ENCODE measurements at places on chromosomes 1 and 21.
A peak's percentile ranks its signal among the peaks of the same experiment; 100 is the strongest.

- DNase-seq = no peak
Observed at GRCh38 chr1:67908250-67908936, 75.1 kb upstream of the GNG12 start.

GRCh38 chr1:231340328-231341013 is 2.4 kb downstream of the SPRTN start:
- no peak for DNase-seq

DNA sequence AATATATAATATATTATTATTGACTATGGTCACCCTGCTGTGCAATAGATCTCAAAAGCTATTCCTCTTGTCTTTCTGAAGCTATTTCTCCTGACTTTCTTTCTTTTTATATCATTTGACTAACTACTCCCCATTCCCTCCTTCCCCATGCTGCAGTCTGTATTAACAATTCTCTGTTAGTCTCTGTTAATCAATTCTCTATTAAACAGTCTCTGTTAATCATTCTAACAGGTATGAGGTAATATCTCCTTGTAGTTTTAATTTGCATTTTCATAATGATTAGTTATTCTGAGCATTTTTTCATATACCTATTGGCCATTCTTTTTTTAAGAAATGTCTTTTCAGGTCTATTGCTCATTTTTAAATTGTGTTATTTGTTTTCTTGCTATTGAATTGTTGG is 201.0 kb upstream of the B3GALT2 start:
- no peak for DNase-seq

- no peak for DNase-seq
Observed at GRCh38 chr1:245560316-245560859, 405.6 kb downstream of the KIF26B start.

DNA sequence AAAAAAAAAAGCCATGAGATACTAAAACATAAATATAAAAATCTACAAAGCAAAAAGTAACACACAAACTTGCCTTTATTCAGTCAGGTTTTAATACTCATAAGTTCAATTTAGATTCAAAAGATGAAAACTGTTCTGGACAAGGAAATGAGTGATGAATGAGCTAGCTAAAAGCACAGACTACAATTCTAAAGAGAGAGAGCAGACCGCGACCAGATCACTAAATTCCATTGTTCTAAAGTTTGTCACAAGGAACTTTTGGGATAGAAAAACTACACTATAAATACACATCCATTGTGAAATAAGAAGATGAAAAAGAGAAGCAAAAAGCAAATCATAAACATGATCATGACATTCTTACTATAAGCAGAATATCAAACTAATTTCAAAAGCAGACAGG is 1.7 kb downstream of the ODF2L start:
- DNase-seq = no peak

DNA sequence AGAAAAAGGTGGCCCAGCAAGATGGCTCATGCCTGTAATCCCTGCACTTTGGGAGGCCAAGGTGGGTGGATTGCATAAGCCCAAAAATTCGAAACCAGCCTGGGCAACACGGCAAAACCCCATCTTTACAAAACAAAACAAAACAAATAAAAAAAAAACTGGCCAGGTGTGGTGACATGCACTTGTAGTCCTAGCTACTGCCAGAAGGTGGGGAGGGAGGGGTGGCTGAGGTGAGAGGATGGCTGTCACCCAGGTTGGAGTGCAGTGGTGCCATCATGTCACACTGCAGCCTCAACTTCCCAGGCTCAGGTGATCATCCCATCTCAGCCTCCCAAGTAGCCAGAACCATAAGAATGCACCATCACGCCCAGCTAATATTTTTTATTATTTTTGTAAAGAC is 22.8 kb downstream of the RERE start:
- no peak for DNase-seq

GRCh38 chr1:54459726-54460191 is 53.6 kb upstream of the SSBP3 start:
- DNase-seq = no peak

DNA sequence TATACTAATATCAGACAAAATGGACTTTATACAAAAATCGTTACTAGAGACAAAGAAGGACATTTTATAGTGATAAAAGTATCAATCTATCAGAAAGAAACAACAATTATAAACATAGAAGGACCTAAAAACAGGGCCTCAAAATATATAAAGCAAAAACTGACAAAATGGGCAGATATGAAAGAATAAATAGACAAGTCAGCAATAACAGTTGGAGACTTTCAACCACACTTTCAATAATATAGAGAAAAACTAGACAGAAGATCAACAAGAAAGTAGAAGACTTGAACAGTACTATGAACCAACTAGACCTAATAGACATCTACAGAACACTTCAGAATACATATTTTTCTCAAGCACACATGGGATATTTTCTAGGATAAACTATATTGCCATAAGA is 52.4 kb downstream of the MIS18A start:
- no peak for DNase-seq

GRCh38 chr1:64097859-64098258 is 105.6 kb upstream of the UBE2U start:
- DNase-seq = no peak

DNA sequence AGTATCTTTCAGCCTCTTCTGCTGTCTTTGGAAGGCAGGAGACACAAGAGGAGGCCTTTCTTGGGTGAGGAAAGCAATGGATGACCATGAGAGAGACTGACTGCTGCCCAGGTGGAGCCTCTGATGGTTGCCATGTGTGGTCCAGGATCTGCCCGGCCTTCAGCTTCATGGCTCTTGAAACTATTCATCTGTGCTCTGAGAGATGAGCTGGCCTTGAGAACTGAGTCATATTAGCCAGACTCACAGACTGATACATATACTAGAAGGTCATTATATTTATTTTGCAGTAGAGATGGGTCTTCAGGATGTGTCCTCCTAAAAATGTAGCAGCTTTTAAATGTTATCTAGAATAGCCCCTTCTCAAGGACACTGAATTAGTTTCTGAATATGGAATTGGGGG is 33.7 kb downstream of the PTGFRN start:
- DNase-seq = no peak

DNA sequence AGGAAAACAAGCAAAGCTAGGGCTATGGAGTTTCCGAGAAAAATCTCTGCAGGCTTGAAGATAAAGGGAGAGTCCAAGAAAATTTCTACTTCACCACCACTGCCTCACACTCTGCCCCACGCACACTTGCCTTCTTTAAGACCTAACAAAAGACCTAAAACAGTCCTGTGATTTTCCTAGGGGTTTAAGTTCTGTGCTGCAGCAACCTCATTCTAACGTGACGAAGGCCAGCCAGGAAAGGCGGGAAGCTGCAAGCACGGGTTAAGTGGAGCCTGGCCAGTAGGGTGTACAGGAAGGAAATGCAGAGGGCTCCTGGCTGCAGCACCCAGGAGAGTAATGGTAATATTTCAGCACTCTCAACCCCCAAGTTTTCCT is 1.5 kb downstream of the SPATA6 start:
- peak; percentile 19 for DNase-seq

- peak; percentile 98 for DNase-seq
Observed at GRCh38 chr1:38929476-38929875, 12.2 kb downstream of the RHBDL2 start.

DNA sequence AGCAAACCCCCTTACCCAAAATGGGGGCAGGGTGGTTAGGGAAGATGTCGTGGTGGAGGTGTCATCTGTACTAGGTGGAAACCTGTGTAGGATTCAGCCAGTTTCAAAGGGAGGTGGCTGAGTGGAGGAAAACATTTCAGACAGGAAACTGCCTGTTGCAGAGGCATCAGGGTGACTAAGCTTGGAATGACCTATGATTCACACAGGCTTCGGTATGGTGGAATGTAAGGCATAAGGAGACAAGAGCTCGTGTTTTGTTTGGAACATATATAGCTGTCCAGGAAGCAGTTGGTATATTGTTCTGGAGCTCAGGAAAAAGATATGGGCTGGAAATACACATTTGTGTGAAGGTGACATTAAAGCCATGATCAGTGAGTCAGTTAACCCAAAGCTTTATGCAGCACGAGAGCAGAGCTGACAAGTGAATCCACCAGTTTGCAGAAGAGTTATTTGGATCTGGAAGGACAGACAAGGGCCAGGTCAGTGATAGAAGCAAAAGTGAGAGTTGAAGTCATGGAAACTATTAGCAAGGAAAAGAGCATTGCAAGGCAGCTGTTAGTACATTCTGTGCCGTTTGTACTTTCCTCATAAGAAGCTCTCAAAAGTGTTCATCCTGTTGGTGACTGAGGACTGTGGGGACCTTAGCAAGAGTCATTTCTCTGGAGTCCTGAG is 12.2 kb downstream of the UTP25 start:
- DNase-seq = no peak

DNA sequence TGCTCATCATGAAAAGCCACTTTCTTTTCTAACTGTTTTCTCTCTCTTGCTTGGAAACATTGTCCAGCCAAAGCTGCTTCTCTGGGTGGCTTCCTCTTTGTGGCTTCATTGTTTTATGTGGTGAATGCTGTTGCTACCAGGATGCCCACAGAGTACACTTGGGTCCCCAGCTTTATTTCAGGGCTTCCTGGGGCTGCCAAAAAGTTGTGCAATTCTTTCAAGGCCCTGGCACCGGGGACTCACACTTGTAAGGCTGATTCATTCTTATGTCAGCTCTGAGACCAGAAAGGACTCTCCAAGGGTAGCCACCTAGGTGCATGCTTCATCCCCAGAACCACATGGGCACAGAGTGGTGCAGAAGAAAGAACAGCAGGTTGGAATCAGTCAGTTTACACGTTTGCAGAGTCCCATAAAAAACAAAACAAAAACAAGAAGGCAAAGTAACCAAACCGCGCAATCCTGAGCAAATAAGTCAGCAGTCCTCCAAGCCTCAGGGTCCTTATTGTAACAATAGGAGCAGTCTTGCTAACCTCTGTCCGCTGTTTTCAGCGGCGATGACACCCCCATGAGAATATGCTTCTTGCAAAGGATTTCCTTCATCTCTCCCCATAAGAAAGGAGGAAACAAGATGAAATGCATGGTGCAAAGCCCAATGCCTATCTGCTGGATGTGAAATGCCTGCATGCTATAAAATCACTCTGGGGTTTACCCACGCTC is 89.9 kb upstream of the SSX2IP start:
- DNase-seq = no peak

DNA sequence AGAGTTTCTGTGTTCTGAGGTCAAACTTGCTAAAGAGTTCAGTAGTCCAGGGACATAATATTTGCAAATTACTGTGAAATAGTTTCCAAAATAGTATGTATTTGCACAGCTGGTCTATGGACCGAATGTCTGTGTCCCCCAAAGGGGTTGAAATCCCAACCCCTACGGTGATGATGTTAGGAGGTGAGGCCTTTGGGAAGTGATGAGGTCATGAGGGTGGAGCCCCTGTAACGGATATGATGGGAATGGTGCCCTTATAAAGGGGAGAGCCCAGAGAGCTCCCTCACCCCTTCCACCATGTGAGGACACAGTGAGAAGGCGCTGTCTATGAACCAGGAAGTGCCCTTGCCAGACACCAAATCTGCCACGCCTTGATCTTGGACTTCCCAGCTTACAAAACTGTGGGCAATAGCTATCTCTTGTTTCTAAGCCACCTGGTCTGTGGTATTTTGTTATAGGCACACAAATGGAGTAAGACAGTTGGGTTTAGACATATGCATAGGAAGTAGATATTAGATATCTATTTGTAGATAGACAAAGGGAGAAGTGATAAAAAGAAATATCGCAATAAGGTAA is 21.7 kb downstream of the RNF187 start:
- no peak for DNase-seq

DNA sequence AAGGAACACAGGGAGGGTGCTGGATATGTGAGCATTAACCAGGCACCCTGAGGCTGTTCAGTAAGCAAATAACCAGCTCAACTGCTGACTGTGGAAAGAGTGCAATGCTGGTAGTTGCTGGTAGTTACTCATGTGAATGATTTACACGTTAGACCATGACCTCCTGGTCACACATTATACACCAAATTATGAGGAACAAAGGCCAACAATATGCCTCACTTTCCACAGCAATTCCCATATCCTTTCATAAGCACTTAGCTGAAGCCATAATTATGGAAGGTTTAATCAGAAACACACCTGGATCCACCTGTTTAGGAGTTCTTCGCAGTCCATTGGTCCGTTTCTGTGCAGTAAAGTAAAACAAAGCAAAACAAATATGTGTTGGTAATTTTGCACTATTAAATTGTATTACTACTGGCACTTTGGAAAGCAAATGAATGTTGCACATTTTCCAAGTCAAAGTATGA is 281.8 kb downstream of the VAV3 start:
- DNase-seq = no peak

DNA sequence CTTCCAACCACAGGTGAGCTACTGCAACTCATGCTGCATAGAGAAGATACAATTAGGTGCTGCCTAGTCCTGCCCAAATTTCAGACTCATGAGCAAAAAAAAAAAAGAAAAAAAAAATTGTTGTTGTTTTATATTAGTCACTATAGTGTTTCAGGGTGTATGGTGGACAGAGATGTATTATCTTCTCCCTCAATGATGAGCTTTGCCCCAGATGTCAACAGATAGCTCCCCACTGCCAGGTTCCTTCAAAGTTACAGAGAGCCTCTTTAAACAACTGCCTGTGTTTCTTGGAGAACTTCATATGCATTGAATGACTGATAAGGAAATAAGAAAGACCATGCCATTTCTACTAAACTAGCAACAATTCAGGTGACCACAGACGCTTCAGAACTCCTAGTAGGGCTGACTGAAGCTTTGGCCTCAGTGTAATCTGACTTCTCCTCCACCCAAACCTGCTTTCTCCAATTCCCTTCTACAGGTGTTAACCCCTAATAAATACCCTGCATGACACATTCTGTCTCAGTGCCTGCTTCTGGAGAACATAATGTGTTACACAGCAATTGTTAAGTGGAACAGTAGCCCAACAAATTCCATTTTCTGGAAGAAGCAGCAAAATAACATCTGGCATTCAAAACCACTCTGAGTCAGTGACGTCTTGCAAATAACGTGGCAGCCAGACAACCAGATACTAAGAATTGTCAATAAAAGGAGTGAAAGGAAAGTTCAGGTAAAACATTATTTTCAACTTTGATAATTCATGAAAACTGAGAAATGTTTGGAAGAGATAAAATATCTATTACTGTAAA is 147.7 kb downstream of the CDC42BPA start:
- DNase-seq = no peak

DNA sequence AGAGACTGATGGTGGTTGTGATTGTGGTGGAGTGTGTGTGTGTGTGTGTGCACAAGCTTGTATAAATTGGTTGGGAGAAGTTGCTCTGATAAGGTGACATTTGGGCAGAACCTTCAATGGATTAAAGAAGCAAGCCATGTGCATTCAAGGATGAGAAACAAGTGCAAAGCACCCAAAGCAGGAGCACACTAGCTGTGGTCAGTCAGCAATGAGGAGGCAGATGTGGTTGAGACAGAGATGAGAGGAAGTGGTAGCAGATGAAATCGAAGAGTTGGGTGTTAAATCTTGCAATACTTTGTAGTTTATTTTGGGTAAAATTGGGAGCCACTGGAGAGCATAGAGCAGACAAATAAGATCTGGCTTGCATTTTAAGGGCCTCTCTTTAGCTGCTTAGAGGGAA is 4.4 kb upstream of the PGBD5 start:
- DNase-seq = no peak

DNA sequence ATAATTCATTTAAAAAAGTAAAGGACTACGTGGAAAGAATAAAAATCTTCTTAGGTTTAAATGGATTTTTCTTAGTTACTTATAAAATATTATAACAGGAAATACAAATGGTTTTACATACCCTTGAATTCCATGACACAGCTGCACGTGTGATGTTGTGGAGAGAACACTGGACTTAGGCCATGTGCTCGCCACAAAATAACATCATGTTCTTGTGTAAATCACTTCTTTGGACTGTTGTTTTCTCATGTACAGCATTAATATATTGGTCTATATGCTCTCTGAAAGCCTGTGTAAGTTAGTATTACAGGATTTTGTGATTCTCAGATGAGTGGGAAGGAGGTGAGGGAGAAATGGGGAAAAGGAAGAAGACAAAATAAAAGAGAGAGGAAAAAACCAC is 228.2 kb downstream of the DNM3 start:
- DNase-seq = no peak

All from posterior cingulate gyrus (tissue), 11 donors.